ENCODE measurements at places on chromosomes 7 and 10.

DNA sequence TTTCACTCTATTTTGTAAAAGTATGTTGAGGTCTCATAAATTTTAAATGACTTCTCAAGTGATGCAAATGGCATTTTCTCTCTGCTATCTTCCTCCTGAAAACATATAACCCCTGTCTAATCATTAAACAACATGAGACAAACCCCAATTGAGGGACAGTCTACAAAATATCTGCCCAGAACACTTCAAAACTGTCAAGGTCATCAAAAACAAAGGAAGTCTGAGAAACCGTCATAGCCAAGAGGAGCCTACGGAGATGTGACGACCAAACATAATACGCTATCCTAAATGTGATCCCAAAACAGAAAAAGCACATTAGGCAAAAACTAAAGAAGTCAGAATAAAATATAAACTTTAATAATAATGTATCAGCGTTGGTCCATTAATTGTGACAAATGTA, 282.3 kb upstream of the SEMA3C start:
- no peak for DNase-seq

GRCh38 chr10:122062831-122063674, 74.1 kb downstream of the TACC2 start:
- peak; percentile 67 for DNase-seq

GRCh38 chr10:101018600-101019439, 12.1 kb downstream of the PDZD7 start:
- peak; percentile 40 for DNase-seq

- no peak for DNase-seq
These were observed 143.9 kb upstream of the LSM8 start for GRCh38 chr7:118039963-118040489.

GRCh38 chr7:30973292-30973691, 9.5 kb downstream of the GHRHR start:
- DNase-seq, result no peak

- no peak for DNase-seq
These were observed 407.7 kb downstream of the SH2D4B start for GRCh38 chr10:80945264-80945880.

GRCh38 chr10:65294329-65294728, 1631.5 kb upstream of the LRRTM3 start:
- no peak for DNase-seq

DNA sequence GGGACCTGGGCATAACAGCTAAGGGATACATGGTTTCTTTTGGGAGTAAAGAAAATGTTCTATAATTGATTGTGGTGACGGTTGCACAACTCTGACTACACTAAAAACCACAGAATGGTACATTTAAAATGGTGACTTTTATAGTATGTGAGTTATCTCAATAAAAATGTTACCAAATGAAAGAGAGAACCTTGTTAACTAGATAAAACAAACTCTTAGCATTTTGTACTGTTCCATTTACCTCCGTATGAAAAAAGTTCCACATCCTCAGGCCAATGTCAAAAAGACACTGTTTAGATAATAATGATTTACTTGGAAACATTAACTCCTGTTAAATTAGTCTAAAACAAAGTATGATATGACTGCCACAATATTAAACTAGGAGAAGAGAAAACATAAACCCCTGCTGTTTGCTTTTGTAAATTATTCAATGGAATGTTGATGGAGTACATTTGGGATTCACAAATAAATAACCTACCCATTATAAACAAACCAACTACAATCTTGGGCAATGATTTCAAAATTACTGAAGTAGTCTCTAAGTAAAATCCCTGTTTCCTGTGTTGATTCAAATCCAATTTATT, 60.7 kb downstream of the SMURF1 start:
- DNase-seq, result no peak

DNA sequence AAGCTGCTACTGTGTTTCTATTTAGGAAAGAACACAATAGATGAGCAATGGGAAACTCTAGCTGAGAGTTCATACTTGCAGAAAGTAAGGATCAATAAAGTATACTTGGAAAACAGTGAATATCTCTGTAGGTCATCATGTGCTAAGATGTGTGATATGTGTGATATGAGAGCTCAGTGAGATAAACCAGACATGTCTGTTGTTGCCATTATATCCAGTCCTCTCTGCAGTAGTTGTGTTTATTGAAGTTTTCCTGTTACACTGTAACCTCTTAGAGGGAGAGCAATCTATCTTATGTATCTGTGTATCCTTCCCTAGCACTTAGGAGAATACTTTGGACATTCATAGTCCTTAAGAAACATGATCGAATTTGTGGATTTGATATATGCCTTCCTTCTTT, 19.1 kb downstream of the TRUB1 start:
- DNase-seq, result no peak

GRCh38 chr10:30832001-30832748, 199.5 kb downstream of the ZNF438 start:
- no peak for DNase-seq

GRCh38 chr7:152519290-152519689, 83.5 kb upstream of the KMT2C start:
- no peak for DNase-seq

GRCh38 chr10:45476559-45476958, 102.5 kb downstream of the ALOX5 start:
- DNase-seq, result no peak

DNA sequence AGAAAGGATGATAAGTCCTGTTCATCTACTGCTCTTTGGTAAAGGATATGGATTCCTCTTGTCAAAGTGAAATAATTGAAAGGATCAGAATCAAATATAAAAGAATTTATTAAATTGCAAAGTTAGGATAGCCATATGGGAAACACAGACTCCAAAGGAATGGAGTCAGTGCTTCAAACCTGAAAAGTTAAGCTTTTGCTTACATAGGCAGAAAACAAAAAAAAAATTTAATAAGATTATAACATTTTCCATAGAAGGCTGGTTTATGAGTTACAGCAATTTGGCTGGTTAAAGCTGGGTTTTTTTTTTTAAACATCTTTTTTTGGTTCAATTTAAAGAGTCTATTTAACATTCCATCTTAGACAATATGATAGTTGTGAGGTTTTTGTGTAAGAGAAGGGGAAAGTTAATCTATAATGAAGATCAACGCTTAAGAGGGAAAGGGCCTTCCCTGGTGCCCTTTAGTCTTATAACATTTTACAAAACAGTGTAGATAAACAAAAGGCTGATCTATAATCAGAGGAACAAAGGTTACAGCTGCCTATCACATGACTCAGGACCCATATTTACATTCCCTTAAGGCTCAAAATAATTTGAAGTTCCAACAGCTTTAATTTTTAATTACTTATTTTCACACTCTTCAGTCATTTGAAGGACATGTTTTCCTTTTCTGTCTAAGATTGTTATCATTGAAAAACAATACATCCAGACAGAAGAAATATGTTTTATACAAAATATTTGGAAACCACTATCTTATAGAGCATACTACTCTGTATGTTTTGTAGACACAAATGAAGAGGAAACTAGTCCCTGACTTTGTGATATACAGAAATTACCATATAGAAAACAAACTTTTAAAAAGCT, 234.3 kb upstream of the MBL2 start:
- no peak for DNase-seq

DNA sequence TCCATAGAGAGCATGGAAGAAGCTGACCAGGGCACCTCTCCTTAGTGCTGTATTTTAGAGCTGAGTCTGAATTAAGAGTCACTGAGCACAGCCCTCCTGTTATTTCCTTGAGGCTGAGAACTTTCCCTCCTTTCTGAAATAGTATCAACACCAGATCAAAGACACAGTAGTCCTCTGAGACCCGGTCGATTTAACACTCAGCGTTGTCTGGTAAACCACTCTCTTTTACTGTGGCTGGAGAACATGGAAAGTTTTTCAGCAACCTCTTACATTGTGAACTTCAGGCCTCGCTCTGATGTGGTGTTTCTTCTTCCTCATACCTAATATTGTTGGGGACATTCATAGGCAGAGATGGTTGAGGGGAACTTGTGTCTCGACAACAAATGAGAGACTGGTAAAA, 202.0 kb upstream of the MTPN start:
- DNase-seq, result no peak

- DNase-seq, result peak; percentile 66
These were observed 34.2 kb downstream of the PUS7 start for GRCh38 chr7:105487579-105488571.

- DNase-seq, result no peak
These were observed 299.9 kb downstream of the GRID1 start for GRCh38 chr10:86066696-86067095.

DNA sequence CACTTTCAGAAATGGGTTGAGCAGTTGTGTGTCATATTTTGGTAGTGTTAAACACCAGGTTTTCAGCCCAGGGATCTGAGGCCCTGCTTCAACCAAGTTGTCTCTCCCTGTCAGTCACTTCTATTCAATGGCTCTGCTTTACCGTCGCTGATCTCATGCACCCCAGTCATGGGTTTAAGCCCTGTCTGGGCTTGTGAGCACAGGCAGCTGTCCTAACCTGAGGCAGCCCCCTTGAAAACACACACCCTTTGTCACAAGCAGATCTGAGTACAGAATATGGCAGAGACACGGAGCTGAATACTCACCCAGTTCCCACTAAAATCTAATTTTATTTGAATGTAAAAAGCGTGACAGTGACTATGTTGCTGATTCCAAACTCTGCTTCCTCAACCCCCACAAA, 110.6 kb upstream of the GLI3 start:
- DNase-seq, result no peak

- DNase-seq, result no peak
These were observed 112.5 kb downstream of the MAD1L1 start for GRCh38 chr7:2120251-2120660.

- no peak for DNase-seq
These were observed 247.9 kb downstream of the PTEN start for GRCh38 chr10:88111294-88111693.

DNA sequence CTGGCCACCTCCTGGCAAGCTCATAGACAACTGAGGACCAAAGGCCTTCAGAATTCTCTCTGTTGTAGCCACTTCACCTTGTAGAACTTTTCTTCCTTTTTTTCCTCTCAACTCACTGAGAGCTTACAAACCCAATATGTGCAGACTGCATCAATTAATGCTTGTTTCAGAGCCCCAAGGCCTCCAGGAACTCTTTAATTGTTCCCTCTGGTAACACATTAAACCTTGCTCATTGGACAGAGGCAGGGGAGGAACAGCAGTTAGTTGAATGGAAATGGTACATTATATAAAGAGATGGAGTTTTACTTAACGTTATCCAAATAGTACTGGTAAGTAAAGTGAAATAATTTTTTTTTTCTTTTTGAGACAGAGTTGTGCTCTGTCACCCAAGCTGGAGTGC, 25.2 kb downstream of the STMP1 start:
- no peak for DNase-seq

GRCh38 chr10:117462816-117463544, 79.6 kb upstream of the EMX2 start:
- peak; percentile 30 for DNase-seq

- DNase-seq, result no peak
These were observed 573.4 kb upstream of the CNTNAP2 start for GRCh38 chr7:145543242-145543641.

GRCh38 chr10:71039551-71039950, 151.2 kb upstream of the PCBD1 start:
- no peak for DNase-seq

GRCh38 chr7:8435590-8436545, 2.5 kb downstream of the NXPH1 start:
- no peak for DNase-seq

DNA sequence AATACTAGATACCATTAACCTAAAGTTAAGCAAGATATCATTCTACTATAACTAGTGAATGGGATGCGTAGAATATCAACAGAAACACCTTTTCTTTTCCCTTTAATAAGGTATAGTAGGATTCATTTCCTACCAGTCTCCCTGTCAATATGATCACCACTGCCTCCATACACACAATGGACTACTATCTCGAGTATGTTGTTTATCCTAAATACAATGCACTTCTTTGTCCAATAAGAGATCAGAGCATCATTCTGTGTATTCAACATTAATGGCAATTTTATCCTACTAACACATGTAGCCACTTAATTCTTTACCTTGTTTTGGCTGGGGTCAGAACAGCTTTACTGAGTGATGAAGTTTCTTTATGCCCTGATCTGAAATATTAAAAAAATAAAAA, 276.3 kb downstream of the TFEC start:
- no peak for DNase-seq

DNA sequence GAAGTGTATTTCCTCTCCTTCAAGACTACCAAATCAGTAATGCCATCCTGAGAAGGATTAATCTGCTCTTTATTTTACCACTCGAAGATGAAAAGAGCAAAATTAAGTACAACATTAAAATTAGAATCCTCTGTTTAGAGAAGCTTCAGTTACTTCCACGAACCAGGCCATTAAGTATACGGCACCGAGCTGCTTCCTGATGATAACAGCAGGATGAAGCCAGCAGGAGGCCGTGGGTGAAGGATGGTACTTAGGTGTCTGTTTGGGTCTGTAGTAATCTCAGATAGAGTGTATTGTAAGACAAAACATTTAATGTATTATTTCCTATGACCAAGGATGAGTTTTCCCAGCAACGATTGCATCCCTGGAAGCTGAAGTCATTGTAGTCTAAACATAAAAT, 362.8 kb downstream of the SFMBT2 start:
- DNase-seq, result no peak

GRCh38 chr7:91752102-91752501, 128.4 kb downstream of the MTERF1 start:
- DNase-seq, result no peak

- DNase-seq, result no peak
These were observed 18.4 kb downstream of the ZNF775 start for GRCh38 chr7:150397346-150398107.

DNA sequence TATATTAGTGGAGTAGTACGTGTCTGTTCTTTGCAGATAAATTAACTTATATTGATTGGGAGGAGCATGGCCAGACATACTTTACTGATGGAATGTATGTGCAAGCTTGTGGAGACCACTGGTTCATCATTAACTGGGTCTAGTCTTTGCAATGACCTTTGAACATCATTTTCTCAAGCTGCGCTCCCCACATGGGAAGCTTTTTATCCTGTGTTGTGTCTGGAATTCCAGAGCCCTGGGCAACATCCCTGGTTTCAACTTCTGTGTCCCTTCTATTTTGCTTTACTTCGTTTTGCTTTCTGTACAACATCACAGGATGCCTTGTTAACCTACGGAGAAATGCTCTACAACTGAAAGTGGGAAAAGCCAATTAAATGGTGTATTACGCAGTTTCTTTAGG, 38.3 kb downstream of the MACROH2A2 start:
- no peak for DNase-seq

All from kidney glomerular epithelial cell (primary cell).